Stimulated activated memory B cell treated with anti-CD40 and anti-IgM and Interleukin-4, amounts not matched to agents 10 μg/mL and 1 μg/mL and 100 μg/mL, for 72 hours (primary cell): ENCODE measurements at places on chromosomes 7 and 10.

GRCh38 chr7:5381071-5381772 lies 42.4 kb downstream of the TNRC18 start:
- ATAC-seq, result no peak

DNA sequence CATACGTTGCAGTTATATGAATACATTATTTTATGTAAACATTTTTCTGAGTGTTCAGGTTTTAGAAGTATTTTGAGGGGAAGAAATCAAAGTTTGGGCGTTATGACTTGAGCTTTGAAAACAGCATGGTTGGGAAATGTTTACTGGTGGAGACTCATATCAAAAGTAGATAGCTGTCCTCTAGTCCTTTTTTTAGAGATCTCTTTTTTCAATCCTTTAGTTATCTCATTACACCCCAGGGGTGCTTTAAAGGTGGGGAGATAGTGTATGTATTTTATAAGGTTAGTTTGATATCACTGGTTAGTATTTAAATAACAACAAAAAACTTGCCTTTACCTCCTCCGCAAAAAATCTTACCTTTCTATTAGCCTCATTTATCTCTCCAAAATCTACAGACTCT lies 2.3 kb downstream of the DMTF1 start:
- no peak for ATAC-seq

DNA sequence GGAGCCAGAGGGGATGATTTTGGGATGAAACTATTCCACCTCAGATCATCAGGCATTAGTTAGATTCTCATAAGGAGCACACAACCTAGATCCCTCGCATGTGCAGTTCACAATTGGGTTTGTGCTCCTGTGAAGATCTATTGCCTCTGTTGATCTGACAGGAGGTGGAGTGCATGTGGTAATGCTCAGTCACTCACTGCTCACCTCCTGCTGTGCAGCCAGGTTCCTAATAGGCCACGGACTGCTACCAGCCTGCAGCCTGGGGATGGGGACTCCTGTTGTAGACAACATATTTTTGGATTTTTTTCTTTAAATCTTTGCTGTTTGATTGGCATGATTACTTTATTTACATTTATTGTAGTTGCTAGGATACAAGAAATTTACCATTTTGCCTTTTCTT lies 765.0 kb downstream of the INHBA start:
- no peak for ATAC-seq

DNA sequence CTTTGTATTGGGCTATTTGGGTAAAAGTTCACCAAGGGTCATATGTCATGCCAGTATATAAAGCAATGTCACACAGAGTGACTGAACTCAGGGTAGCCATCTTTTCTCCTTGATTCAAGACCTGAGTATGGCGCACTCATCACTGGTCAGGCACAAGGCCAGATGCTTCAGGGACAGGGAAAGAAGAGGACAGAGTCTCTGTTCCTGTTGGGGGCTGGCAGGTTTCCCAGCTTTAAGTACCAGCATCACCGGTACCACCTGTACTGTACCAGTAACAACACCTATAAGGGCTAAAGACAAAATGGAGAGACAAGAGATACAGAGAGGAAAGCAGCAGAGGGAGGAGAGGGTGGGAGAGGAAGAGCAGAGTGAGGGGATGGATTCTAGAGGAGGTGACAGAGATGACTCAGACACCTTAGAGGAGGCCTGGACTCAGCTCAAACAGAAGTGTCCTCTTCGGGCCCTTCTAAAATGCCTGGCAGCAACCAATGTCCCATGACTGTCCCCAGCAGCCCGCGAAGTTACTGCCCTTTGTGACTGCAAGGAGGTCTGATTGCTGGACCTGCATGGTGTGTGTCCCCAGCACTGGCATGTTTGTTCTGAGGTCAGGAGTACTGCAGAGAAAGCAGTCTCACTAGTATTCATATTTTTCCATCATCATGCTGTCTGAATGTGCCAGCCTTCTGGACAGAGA lies 191.3 kb downstream of the MYOF start:
- ATAC-seq, result no peak

GRCh38 chr10:28652703-28653102 lies 24.6 kb upstream of the BAMBI start:
- ATAC-seq, result no peak

DNA sequence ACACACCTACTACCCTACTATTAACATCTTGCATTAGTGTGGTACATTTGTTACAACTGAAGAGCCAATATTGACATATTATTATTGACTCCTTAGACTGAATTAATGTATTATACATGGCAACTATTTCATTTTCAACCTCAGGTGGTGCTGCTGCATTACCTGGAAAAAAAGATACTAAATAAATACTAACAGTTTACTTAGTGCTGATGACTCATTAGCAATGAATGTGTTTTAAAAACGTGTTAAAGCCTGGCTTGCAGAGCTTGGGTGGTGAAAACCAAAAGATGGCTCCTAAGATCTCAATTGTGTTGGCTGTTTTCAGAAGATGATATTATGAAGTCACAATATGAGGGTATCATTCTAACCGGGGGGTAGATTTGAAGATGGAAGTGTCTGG lies 34.8 kb downstream of the CFAP43 start:
- no peak for ATAC-seq
